ENCODE measurements at places on chromosomes 2 and 18.

GRCh38 chr2:137117385-137117784 lies 352.0 kb downstream of the THSD7B start:
- DNase-seq, result no peak

GRCh38 chr2:36507408-36507812 lies 90.6 kb downstream of the FEZ2 start:
- DNase-seq, result no peak

- no peak for DNase-seq
These were observed 151.9 kb downstream of the ATP9B start for GRCh38 chr18:79221136-79221535.

GRCh38 chr2:107325981-107326786 lies 440.2 kb upstream of the ST6GAL2 start:
- no peak for DNase-seq

GRCh38 chr2:223269386-223269785 lies 217.4 kb downstream of the KCNE4 start:
- no peak for DNase-seq

DNA sequence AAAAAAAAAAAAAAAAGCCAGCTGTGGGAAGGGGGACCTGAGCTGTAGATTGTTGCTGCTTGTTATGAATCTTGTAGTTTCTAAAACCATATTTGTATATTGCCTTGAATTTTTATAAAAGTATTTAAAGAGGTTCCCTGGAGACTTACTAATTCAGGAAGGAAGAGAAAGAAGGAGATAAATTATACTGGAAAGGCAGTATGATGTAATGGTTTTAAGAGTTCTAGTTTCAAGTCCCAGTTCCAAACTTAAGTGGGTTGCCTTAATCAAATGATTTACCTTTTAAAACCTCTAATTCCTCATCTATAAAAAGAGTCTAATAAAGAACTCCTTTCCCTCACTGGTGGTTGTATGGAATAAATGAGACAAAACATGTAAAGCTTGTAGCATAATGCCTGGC lies 62.2 kb downstream of the PTRHD1 start:
- no peak for DNase-seq

DNA sequence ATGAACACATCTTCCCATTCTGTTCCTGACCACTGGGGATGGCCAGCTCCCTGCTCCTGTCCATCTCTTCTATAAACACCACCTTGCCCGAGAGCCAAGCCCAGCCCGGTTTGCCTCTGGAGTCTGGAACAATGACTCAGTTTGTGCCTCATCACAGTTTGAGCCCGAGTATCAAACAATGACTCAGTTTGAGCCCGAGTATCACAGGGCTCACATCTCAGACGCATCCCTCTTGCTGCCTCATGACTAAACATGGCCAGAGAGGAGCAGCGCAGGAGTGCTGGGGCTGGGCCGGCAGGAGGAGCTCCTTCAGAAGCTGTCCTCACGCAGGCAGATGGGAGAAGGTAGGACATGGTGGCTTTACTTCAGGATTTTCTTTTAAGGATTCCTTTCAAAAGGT lies 68.7 kb downstream of the PXDN start:
- DNase-seq, result no peak

DNA sequence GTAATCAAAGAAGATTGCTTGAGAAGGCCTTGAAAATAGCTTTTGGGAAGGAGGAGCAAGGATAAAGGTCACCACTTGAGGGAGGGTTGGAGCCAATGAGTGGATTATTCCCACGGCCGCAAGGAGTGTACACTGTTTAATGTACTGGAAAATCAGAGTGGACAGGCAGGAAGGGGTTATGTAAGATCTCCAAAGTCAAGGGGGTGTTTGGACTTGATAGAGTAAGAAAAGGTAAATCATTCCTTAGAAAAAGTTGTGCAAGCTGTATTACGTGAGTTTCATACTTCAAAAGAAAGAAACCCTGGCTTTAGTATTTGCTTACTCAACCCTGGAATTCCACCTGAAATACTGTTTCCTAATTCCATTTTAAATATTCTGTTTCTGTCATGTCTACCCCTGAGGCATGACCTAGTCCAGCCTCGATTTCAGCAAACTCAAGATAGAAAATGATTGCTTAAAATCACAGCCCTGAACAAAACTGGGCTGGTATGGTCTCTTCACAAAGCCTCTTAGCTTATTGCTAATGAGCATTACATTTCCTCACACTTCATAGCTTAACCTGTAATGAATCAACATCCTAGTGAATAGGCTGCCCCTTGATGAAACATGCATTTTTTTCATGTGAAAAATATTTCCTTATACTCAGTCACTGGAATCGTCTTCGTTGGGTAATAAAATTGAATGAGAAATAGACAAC lies 1.1 kb downstream of the MREG start:
- no peak for DNase-seq
